Upper lobe of left lung (tissue), 6 donors: ENCODE measurements at places on chromosomes 6 and 20. TPM values are rescaled to one million over a fixed set of nuclear protein-coding genes. Genes with fewer than 3 reads are reported as not detected.

- peak; percentile 89 for DNase-seq
Observed at GRCh38 chr6:130018744-130019325, 454 bp downstream of the L3MBTL3 start.

LINC00237 gene
- not detected for total RNA-seq

- no peak for DNase-seq
Observed at GRCh38 chr6:11974089-11974488, 38.0 kb upstream of the HIVEP1 start.

GRCh38 chr6:11714116-11714797 is 64.3 kb downstream of the ADTRP start:
- no peak for DNase-seq

BIRC7 gene
- total RNA-seq, result 15.0 TPM

- no peak for DNase-seq
Observed at GRCh38 chr6:159842035-159842434, 42.0 kb downstream of the PNLDC1 start.

ARFGEF3 gene
- total RNA-seq, result 25.5 TPM

GRM4 gene
- total RNA-seq, result not detected

GRCh38 chr6:28988536-28989311 is 16.4 kb downstream of the ZNF311 start:
- peak; percentile 47 for DNase-seq
